Effector CD8-positive, alpha-beta T cell (primary cell): ENCODE measurements at places on chromosomes 16 and 17.
A peak's percentile ranks its signal among the peaks of the same experiment; 100 is the strongest.

DNA sequence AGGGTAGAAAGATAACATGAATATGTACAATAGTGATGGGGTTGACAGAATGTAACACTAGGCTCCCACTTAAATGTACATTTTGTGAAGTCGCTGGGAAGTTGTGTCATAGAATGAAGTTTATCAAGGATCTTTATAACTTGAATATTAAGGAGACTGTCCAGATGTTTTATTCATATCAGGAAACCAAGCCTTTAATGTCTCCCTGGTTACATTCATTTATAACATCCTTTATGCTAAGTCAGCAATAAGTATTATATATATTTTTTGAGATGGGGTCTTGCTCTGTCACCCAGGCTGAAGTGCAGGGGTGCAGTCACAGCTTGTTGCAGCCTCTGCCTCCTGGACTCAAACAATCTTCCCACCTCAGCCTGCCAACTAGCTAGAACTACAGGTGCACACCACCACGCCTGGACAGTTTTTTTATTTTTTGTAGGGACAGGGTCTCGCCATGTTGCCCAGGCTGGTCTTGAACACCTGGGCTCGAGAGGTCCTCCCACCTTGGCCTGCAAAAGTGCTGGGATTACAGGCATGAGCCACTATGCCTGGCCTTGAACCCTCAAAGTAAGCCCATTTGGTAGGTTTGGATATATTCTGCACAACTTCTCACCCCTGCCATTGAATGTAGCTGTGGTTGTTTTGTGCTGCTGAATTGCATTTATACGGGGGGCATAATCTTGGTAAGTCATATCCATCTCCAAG is 14.1 kb downstream of the CLTC start:
- no peak for DNase-seq

DNA sequence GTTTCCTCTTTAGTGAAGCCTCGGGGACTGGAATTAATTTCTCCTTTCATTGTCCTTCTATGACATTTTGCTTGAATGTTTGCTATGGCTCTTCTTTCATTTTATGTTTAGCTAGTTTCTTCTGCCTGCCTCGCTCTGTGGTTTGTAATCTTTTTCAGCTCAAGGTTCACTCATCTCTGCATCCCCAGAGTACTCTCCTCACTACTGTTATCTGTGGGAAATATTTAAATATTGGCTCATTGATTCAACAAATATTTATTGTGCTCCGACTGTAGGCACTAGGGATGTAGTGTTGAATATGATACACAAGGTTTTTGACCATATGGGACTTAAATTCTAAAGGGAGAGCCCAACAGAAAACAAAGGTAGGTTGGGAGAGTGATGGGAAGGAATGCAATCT is 195.9 kb downstream of the PHKB start:
- no peak for DNase-seq

- DNase-seq, result no peak
Measured at GRCh38 chr16:86763819-86764218, 185.5 kb downstream of the FOXL1 start.

- DNase-seq, result no peak
Measured at GRCh38 chr16:262121-262745, 13.5 kb downstream of the RGS11 start.

- peak; percentile 33 for DNase-seq
Measured at GRCh38 chr17:1455291-1455796, 688 bp downstream of the CRK start.

GRCh38 chr16:5019775-5020174 is 14.0 kb downstream of the NAGPA start:
- DNase-seq, result no peak

GRCh38 chr17:27345141-27345904 is 51.4 kb downstream of the WSB1 start:
- DNase-seq, result no peak

GRCh38 chr16:66983033-66983432 is 5.4 kb upstream of the CES4A start:
- DNase-seq, result no peak

- DNase-seq, result no peak
Measured at GRCh38 chr16:81515281-81515680, 70.7 kb downstream of the CMIP start.

DNA sequence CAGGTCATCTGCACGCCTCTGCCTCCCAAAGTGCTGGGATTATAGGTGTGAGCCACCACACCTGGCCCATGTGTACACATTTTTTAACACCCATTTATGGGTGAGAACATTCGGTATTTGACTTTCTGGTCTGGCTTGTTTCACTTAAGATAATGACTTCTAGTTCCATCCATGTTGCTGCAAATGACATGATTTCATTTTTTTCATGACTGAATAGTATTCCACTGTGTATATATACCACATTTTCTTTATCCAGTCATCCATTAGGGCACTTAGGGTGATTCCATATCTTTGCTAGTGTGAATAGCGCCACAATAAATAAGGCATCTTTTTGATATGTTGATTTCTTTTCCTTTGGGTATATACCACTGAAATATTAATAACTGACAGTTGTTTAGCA is 5.6 kb downstream of the ALOX12B start:
- DNase-seq, result no peak

DNA sequence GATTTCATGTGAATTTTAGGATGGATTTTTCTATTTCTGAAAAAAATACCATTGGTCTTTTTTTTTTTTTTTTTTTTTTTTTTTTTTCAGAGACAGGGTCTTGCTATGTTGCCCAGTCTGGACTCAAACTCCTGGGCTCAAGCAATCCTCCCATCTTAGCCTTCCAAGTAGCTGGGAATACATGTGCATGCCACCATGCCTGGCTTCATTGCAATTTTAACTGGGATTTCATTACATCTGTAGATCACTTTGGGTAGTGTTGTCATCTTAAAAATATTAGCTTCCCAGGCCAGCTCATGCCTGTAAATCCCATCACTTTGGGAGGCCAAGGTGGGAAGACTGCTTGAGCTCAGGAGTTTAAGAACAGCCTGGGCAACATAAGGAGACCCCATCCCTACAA is 54.8 kb downstream of the TOM1L2 start:
- no peak for DNase-seq

- DNase-seq, result no peak
Measured at GRCh38 chr16:54211203-54211602, 75.4 kb downstream of the IRX3 start.

DNA sequence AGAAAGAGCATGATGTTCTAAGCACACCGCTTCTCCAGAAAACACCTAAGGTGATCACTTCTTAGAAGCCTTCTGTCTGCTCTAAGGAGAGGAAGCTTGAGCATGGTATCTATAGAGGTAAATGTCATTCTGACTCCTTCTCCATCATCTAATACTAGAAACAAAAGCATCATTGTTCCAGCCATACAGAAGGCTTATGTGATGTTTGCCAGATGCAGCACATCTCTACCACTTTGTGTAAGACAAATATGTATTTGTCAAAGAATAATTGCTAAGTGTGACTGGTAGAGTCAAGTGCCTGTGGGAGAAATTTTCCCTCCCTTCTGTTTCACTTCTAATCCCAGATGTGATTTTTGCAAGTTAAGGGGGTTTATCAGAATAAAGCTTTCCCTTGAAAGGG is 217.1 kb downstream of the HS3ST3A1 start:
- DNase-seq, result no peak

- DNase-seq, result no peak
Measured at GRCh38 chr16:22641131-22641628, 130.5 kb downstream of the NPIPB5 start.

DNA sequence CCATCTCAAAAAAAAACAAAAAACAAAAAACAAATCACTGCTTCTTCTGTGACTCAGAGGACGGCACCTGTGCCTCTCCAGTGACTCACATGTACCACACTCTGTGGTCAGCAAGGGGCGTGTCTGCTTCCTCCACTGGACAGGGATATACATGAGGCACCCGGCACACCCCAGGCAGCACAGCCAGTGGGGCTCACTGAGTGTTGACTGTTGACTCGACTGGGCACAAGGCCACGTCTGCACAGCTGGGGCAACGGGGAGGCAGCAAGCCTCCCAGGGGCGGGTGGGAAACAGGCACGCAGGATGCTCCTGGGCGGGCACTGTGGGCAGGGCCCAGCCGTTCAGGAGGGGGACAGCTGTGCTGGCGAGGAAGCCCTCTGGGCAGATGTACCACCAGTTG is 64.1 kb downstream of the TIMM22 start:
- no peak for DNase-seq

GRCh38 chr17:48376682-48377325 is 53.2 kb downstream of the SKAP1 start:
- DNase-seq, result no peak

DNA sequence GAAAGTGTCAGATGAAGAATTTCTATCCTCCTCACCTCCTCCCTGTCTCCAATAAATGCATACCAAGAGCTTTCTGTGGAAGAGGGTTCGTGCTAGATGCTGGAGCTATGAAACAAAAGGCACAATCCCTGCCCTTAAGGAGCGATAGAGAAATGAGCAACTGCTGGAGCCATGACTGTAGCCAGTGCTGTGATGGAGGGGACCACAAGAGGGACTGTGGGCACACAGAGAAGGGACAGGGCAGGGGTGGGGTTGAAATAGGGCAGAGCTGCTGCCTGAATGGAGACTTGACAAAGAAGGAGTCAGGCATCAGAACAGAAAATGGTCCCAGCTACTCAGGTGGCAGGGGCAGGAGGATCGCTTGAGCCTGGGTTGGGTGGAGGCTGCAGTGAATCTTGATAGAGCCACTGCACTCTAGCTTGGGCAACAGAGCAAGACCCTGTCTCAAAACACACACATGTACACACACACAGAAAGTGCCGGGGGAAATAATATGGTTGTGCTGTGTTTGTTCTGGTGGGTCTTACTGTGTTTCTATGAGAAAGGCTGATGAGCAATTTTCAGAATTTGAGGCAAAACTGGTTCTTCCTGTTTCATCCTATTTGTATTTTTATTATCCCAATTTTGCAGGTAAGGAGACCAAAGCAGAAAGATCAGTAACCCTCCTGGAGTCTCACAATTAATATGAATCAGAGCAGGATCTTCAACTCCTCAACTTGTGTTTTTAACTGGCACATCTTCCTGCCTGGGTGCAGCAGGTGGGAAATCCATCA is 16.5 kb downstream of the TMEM98 start:
- no peak for DNase-seq

- no peak for DNase-seq
Measured at GRCh38 chr17:64515419-64515818, 8.6 kb downstream of the CEP95 start.

DNA sequence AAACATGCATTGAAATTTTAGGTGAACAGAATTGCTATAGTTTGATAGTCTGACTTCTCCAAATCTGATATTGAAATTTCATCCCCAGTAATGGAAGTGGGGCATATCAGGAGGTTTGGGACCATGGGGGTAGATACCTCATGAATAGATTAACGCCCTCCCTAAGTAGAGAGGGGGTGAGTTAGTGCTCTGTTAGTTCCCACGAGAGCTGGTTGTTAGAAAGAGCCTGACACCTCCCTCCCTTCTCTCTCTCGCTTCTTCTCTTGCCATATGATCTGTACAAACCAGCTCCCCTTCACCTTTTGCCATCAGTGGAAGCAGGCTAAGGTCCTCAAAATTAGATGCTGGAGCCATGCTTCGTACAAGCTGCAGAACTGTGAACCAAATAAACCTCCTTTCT is 78.8 kb downstream of the BRIP1 start:
- no peak for DNase-seq

GRCh38 chr16:85215478-85216118 is 103.3 kb upstream of the CIBAR2 start:
- no peak for DNase-seq

DNA sequence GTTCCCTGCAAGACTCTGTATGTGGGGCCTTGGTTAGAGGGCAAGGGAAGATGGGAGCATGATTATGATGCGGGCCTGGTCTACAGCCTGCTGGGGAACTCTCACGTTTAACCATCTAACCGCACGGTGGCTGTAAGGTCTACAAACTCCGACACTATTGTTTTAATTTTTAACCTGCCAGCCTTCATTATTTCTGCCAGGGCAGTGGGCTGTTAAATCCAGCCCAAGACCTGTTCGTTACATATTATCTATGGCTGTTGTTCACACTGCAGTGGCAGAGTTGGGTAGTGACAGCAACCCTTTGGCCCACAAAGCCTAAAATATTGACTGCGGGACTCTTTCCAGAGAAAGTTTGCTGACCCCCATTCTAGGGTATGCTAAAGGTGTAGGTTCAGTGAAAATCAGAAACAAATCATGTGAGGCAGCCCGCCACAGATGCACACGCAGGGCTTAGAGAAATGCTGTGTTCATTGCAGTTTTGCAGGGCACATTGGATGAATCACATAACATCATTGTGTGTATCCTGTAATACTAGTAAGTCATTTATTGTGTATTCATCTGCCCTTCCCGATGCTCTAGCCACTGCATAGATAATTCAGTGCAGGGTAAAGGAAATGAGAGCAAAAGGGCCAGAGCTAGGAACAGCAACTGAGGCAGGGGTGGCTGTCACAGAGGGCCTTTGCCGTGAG is 14.3 kb downstream of the SNX29 start:
- no peak for DNase-seq

DNA sequence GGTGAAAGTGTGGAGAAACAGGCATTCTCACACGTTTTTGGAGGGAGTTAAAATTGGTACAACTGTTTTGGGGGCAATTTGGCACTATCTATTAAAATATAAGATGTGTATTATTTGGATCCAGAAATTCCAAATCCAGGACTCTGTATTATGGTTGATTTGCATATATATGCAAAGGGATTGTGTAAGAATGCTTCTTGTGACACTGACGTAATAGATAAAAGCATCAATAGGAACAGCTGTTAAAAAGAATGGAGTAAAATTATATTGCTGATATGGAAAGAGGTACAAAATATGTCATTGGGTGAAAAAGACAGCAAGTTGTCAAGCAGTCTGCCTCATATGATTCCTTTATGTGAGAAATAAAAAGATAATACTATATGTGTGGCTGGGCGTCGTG is 17.3 kb downstream of the FA2H start:
- no peak for DNase-seq

DNA sequence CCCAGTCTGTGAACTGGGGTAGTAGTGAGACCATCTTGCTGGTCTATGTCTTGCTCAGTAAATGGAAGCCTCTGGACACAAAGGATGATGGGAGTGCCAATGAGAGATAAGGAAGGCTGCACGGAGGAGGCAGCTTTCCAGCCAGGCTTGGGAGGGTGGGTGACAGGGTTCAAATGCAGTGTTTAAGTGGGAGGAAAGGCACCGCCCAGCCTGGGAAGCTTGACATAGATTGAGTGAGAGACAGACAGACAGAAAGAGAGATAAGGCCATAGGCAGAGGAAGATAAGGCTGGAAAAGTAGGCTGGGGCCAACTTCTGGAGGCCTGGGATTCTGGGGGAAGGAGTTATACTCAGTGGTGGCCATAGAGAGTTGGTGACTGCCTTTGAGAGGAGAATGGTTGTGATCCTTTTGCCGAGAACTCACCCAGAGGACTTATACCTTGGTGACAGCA is 7.2 kb upstream of the COL1A1 start:
- DNase-seq, result no peak

- DNase-seq, result no peak
Measured at GRCh38 chr17:74408262-74408661, 23.6 kb upstream of the GPRC5C start.

- DNase-seq, result no peak
Measured at GRCh38 chr16:53091466-53092211, 36.8 kb downstream of the CHD9 start.

- DNase-seq, result no peak
Measured at GRCh38 chr17:9072696-9073339, 51.5 kb downstream of the NTN1 start.

GRCh38 chr16:88628512-88628974 is 9.8 kb upstream of the IL17C start:
- DNase-seq, result no peak
